ENCODE measurements at places on chromosomes 13 and 19.

DNA sequence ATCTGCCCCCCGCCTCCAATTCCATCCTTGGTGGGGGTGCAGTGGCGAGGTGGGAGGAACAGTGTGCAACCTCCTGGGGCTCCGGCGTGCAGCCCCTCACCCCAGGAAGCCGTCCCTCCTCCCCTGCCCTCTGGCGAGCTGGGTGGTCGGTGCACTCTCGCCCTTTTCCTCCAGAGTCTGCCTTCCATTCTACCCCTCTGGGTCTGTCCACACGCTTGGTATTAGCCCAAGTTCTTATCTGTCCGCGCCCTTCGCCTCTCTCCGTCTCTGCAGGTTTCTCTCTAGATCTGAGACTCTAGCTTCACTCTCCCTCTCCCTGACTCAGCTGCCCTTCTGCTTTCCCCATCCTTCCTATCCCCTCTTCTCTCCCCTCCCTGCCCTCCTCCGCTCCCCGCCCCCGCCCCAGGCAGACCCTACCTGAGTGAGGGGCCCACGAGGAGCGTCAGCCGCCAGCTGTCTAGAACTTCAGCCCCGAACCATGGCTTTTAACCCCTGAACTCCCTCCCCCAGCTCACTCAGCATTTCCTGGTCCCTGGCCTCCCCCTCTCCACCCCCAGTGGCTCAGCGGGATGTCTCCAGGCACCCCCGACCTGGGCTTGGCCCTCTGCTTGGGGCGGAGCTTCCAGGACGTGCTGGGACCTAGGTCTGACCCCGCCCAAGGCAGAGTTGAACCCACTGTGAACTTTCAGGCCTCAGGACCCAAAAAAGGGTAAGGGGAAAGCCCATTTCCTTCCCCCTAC lies 499 bp upstream of the KLK13 start:
- DNase-seq, result no peak

- DNase-seq, result no peak
Observed at GRCh38 chr13:39818953-39819352, 163.5 kb downstream of the COG6 start.

GRCh38 chr19:5080030-5080654 lies 111.2 kb downstream of the KDM4B start:
- no peak for DNase-seq

DNA sequence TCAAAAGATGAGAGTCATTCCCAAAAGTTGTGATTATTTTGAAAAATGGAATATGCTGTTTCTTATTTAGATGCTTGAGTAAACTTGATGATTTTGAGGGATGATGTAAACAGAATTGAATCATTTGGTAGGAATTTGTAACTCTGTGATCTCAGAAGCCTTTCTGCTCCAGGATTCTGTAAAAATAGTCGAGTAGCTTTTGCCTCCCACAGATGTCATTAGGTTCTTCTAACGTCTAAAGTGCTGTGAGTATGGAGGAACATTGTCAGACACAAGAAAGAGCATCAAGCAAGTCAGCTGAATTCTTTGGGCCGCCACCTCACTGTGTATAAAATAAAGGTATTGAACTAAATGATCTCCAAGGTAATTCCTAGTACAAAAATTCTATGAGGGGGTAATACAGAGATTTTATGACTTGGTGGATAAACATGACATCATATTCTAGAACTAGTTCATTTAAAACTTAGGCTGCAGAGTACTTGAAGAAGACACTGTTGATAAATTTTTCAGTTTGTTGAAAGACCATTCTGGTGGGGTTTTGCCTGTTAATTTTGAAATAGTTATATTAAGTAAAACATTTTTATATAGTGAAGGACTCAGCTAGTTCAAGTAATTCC lies 1.4 kb upstream of the GPR183 start:
- no peak for DNase-seq

DNA sequence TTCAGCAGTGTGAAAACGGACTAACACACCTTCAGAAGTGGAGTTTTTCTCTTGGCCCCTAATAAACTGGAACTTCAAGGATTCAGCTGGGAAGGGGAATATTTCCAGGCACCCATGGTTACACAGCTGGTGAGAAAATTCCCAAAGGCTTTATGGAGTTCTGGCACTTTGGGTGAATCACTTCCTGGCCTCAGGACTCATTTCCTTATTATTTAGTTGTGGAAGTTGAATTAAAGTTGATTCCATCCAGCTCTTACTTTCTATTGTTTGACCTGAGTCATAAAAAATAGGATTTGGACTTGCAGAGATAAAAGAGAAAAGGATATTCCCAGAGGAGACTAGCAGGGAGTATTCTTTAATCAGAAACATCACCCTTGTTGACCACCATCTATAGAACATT lies 882.1 kb downstream of the UQCRFS1 start:
- no peak for DNase-seq

GRCh38 chr19:3061182-3062161 lies 823 bp downstream of the TLE5 start:
- DNase-seq, result peak; percentile 31

DNA sequence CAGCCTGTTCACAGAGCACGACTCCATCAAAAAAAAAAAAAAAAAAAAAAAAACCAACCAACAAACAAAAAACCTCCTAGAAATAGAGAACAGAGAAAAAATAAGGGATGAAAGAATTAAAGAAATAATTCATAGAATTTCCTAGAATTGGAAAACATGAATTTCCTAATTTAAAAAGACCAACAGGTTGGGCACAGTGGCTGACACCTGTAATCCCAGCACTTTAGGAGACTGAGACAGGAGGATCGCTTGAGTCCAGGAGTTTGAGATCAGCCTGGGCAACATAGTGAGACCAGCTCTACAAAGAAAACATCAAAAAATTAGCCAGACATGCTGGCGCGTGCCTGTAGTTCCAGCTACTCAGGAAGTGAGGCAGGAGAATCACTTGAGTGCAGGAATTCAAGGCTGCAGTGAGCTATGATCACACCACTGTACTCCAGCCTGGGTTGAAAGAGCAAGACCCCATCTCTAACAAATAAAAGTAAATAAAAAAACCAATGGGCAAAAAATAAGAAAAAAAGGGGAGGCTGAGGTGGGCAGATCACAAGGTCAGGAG lies 6.5 kb downstream of the SPART start:
- DNase-seq, result no peak

DNA sequence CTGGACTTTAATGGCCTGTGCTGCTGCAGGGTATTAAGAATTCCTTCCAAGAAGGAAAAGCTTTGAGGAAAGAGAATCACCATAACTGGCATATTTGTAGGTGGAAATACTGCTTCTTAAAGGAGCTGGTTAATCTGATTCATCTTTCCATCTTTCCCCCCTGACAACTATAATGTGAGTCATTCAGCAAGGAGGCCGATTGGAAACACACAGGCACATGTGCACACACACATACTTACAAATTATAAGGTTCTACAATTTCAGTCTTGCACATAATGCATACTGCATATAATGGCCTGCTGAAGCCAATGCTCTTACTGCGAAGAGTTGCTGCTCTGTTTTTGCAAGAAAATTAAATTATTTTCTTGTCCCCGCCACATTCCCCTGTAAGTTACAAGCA lies 78.8 kb upstream of the TPP2 start:
- no peak for DNase-seq

GRCh38 chr19:4009990-4010807 lies 2.7 kb downstream of the PIAS4 start:
- no peak for DNase-seq

GRCh38 chr19:31177246-31177645 lies 172.0 kb downstream of the TSHZ3 start:
- no peak for DNase-seq

GRCh38 chr13:48319531-48320398 lies 16.2 kb downstream of the RB1 start:
- DNase-seq, result no peak

DNA sequence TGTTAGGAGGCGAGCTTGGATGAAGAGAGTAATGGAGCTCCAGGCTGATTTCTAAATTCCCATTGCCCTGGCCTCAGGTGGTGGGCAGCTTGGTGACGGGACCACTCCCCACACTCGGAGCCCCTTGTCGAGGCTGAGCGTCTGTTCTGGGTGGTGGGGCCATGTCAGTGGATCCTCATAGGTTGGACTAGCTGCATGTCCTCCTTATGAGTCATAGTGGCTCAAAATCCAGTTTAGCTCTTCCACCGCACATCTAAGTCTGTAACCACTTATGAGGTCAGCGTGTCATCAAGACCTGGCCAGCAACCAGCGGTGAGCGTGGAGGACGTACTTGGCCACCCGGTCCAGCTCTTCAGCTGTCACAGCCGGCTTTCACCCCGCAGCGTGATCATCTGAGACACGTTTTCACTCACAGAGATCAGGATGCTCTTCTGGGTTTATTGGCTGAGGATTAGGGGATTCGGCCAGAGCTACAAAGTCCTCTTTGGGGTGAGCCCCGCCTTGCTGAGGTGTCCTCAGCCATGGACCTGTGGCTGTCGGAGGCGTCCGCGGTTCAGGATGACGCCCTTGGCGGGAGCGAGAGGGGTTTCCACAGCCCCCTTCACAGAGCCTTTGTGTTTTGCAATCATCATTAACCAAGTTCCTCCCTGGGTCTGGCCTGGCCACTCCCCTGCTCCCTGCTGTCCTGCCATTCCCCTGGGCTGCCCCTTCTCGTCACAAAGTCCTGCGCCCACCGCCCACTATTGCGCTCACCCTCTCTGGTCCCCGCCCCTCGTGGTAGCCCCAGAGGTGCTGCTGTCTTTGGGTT lies 41.9 kb downstream of the ADPRHL1 start:
- DNase-seq, result peak; percentile 73

DNA sequence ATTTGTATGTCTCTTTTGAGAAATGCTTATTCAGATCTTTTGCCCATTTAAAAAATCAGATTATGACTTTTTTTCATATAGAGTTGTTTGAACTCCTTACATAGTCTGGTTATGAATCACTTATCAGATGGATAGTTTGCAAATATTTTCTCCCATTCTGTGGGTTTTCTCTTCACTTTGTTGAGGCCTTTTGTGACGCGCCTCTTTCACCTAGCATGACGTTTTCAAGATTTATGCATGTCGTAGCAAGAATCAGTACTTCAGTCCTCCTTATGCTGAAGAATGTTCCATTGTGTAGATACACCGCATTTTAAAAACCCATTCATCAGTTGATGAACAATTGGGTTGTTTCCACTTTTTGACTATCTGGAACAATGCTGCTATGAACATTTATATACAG lies 13.4 kb downstream of the PABPC3 start:
- DNase-seq, result no peak

DNA sequence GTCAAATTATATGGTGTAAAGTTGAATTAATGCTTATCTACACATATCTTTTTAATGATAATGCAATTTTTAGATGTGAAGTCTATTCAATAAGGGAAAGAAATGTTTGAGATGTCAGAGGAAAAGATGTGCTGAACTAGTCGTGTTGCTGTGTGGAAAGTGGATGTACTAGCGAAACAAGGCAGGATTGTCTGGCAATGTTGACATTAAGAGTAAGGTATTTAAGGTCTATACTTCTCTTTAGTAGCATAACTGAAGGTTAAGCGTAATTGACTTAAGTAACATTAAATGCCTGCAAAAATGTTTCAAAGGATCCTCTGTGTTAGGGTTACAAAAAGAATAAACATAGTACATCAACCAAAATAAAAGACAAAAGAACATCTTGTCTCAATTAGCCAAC lies 787.3 kb upstream of the KLHL1 start:
- DNase-seq, result no peak

DNA sequence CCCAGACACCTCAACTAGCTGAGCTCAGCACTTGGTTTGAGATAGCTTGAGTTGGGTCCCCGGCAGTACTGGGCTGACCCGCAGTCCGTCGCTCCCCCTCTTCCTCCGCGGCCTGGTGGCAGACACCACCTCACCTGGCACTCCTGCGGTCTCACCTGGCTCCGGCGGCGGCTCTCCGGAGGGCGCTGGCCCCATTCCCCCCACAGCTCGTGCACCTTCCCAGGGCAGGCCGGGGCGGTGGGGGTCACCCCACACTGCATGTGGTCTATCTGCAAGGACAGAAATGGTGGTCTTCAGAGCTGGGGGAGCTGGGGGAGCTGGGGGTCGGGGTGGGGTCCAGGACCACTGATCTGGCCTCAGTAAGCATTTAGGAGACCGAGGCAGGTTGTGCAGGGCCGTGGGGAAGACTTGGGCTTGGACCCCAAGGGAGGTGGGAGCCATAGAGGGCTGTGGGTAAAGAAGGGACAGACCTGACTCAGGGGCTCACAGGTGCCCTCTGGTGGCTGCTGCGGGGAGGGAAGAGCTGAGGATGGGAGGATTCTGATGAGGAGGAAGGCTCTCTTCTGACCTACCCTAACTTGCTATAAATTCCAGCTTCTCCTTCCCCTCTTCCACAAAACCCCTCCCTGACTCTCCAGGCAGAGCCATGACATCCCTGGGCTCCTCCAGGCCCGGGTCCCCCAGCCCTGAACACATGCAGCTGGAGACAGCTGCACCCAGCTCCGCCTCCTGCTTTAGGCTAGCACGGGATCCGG lies 6.7 kb upstream of the PLIN4 start:
- peak; percentile 55 for DNase-seq

DNA sequence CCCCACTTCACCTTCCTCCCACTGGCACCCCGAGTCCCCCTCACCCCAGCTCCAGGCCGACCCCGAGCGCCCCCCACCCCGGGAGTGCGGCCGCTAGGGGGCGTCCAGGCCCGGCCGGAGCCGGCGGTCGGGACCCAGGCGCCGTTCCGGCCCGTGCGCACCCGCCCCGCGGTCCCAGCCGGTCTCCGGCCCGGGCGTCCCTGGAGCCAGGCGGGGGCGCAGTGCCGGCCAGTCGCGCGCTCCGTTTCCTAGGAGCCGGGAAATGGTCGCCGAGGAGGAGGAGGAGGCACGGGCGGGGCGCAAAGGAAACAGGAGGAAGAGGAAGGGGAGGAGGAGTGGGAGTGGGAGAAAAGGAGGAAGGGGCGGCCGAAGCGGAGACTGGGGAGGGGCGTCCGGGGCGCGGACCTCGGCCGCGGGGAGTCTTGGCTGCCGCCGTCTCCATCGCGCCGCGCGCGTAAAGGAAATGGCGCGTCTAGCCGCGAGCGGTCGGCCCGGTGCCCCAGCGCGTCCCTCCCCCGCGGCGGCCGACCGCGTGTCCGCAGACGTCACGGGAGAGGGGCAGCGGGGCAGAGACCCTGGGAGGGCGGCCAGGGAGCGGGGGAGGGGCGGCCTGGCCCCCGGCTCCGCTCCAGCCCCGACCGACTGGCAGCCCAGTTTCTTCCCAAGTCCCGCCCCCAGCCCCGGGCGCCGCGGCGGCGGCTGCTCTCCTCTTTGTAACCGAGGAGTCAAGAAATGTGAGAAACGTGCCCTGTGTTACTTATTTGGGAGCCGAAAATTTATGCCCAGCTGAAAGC lies 1.1 kb upstream of the KCTD15 start:
- no peak for DNase-seq

- no peak for DNase-seq
Observed at GRCh38 chr19:31223740-31224534, 125.3 kb downstream of the TSHZ3 start.

DNA sequence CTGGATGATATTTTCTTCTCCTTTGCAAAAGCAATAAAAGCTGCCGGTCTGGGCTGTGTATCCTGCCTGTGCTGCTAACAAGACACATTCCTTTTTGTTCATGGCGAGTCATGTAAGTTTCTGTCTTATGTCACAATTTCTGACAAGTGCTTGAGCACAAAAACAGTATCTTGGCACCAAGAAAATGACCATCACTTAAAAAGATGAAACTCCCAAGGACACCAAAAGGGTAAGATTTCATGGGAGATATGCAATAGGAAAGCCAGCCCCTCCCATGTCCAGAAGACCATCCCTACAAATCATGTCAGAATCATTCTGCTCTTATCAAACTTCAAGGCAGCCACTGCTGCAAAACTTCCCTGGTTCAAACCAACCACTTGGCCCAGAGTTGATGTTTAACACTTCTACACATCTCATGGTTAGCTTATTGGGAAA lies 375.4 kb upstream of the ZNF507 start:
- DNase-seq, result no peak
